Gastrocnemius medialis (tissue), 4 donors: ENCODE measurements at places on chromosomes 2 and 18.
A peak's percentile ranks its signal among the peaks of the same experiment; 100 is the strongest.

DNA sequence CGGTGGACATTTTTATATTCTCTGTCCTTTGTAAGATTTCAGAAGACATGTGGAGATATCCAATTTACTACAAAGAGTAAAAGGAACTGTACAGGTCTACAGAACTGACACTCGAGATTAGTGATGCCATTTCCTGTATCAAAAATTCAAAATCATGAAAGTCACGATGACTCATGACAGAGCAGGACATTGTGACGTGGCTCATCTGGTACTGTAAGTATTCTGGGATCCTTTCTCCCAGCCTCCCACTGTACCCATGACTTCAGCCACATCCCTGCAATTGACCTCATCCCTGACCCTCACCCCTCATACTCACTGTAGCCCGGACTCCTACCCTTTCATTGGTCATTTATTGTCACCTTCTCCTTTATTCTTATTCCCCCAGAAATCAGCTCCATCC is 736.5 kb downstream of the EPHA4 start:
- no peak for DNase-seq

DNA sequence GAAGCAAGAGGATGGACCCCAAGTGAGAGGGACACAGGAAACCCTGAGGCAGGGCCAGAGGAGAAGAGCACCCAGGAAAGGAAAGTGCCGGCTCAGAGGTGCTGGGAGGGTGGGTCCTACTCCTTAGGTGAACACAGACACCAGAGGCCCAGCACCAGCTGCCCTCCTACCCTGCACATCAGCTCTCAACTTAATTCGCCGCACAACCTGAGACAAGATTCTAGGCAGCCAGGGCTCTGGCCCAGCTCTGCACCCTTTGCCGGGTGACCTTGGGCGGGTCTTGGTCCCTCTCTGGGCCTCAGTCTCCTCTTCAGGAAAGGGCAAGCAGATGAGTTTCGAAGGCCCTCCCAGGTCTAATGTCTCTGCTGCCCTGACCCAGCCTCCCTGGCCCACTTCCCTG is 28.1 kb downstream of the ZFP36L2 start:
- no peak for DNase-seq

DNA sequence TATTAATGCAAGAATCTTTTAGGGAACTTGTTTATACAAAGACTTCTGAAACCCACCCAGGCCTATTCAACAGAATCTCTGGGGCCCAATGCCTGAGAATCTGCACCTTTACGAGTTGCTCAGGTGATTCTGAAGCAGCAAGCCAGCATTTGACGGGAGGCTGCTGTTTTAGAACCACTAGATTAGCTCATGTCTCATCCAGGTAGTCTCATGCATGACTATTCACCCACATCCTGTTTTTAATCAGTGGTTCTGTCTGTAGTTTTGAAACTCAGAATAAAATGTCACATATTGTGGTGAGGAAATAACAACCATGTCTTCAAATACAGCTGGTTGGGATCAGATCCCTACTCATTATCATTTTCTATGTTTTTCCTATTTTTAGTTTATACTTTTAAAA is 39.5 kb downstream of the CYTIP start:
- DNase-seq = no peak

- no peak for DNase-seq
These were observed 27.9 kb downstream of the RMND5A start for GRCh38 chr2:86747711-86748639.

DNA sequence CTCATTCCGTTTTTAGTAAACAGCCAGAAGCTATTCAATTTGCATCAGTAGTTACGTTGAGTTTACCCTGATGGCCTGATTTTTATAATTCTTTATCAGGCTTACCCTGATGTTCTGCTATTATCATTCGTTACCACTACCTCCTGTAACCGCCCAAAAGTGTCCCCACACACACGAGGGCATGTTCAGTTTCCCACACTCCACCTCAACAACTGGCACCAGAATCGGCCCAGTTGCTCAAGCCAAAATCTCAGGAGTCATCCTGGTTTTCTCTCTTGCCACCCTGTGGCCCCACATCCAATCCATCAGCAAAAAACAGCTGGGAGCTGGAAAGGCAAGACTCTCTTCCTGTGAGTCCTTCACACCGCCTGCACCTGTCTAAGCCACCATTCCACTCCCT is 102.9 kb upstream of the RAB6C start:
- DNase-seq = no peak

GRCh38 chr18:3401669-3402620 is 48.0 kb upstream of the TGIF1 start:
- no peak for DNase-seq

DNA sequence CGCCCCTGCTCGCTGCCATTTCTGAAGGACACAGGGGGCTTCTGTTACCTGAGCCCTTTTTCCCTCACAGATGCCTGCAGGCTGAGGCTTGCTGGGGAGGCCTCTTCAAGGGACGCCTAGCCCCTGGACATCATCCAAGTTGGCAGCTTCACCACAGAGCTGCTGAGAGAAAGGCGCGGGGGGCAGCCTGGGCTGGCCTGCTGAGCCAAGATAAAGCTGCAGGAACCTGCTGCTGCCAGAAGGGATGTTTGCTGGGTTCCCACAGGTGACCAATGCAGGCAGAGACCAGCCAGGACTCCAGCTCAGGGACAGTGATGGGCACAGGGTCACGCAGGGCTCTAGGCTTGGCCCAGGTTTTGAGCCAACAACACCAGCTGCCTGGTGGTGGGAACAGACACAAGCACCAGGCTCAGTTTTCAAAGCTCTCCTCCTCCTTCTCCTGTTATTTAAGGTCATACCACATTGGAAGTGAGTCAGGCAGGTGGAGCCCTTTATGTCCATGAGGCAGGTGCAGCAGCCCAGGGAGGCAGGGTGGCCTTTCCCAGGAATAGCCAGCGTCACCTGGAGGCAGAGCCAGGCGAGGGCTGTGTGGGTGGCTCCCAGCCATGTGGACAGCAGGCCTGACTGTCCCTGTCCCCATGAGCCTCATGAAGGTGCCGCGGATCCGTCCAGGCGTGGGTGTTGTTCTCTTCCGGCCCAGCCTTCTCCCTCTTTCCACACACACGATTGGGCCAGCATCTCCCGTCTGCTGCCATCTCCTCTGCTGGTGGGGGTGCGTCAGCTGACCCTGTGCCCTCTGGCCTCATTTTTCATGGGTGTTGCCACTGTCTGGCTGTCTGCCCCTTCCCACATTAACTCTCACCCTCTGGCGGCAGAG is 515.5 kb upstream of the MYT1L start:
- peak; percentile 86 for DNase-seq

DNA sequence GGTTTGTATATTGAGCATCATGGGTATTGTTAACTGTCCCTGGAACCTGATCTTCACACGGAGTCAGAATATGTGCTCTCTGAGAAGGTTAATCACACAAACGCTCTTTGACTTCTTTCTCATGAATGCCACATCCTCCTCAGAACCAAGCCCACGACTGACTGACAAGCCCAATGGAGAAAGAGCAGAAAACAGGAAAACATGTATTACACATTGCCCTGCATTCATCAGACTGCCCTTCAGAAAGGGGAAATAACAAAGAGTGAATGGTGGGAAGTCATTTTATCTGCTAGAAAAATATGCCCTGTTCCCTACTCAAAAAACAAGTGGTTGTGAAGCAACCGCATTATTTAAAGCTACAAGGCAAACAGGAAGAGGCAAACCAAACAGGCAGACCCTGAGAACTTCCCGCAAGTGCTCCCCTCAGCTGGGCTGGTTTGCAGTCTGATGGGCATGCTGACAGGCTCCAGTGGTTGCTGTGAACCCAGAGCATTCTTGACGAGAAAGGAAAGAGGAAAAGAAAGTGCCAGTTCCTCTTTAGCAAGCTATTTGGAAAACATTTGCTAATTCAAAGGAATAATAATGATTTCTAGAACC is 172.9 kb upstream of the SETBP1 start:
- DNase-seq = peak; percentile 2

- peak; percentile 11 for DNase-seq
These were observed 142.9 kb downstream of the TNS1 start for GRCh38 chr2:217859926-217860325.

DNA sequence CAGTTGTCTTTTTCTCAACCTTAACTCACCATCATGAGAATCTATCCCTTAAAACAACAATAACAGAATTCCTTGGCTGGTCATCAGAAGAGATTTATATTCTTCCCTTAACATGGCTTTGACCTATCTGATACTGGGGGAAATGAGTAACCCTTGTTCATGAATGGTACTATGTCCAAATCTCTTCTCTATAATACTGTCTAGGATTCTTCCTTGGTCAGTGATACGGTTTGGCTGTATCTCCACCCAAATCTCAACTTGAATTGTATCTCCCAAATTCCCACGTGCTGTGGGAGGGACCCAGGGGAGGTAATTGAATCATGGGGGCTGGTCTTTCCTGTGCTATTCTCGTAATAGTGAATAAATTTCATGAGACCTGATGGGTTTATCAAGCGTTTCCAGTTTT is 282.0 kb upstream of the SIX2 start:
- DNase-seq = no peak

GRCh38 chr2:145028101-145028920 is 508.4 kb upstream of the ZEB2 start:
- no peak for DNase-seq

GRCh38 chr2:216348756-216349308 is 23.5 kb downstream of the MARCHF4 start:
- no peak for DNase-seq

DNA sequence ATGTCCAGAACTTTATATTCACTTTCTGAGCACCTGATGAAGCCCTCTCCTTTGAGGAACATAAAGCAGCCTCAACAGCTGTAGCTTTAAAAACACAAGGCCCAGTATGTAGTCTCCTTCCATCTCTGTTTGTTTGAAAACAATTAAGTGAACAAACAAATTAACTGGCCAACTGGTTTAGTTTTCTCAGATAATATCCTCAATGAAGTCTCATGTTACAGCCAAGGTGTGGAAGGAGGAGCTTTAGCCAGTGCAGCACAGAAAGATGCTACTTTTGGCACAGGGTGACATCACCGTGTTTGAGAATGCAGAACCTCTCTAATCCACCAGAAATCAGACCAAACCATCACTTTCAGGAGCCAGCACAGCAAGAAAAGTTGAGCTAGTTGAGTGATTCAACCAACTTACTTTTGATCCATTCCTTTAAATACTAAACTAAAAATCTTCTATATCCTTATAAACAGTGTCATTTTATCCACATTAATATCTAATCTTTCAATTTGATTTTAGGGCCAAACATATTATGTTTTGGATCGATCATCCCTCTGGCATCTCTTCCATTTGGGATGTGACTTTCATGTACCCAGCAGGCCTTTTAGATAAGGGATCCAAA is 488.7 kb downstream of the ARHGAP15 start:
- no peak for DNase-seq

DNA sequence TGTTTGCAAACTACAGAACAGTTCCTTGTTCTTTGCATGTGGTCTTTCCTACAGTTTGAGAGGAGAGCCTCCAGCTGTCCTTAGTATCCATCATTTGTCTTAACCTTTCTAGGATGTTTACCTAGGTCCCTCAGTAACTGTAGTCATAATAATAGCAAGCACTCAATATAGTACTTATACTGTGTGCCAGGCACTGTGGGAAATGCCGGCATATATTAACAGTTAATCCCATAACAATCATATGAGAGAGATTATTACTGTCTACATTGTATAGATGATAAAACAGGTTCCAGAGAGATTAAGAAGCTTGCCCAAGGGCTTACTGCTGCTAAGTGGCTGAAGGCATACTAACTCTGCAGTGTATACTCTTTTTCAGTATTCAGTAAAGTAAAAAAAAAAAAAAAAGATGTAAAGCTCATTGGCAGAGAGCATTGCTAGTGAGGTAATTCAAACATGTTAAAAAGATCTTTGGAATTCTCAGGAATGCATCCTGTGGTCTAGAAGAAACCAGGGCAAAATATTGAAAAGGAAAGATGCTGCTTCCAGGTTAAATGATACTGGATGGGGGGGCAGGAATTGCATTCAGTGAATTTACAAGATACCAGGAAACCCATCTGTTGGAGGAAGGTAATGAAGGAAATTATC is 72.3 kb downstream of the SPTBN1 start:
- no peak for DNase-seq

DNA sequence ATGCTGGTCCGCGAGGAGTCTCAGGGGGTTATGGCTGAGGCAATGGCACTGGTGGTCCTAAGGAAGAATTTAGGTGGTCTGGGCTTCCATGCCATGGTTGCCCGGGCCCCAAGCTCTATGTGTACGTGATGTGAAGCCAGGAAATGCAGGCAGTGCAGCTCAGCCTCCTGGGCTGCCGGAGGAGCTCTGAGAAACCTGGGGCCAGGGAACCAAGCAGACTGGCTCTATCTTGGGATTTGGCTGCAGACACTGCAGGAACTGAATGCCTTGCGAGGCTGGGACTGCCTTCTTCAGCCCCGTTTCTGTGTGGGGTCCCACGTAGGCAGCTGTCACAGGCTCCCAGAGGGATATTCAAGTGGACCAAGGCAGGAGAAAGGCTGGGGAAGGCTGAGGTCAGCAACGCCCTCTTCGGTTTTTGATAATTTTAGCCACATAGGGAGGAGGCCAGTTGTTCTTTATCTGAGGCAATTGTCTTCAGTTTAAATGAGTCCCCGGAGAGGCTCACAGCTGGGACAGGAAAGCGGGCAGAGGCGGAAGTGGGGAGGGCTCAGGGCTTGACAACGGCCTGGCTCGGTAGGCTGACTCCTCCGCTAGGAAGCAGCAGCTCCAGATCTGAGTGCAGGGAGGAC is 77.7 kb downstream of the RHOB start:
- no peak for DNase-seq

DNA sequence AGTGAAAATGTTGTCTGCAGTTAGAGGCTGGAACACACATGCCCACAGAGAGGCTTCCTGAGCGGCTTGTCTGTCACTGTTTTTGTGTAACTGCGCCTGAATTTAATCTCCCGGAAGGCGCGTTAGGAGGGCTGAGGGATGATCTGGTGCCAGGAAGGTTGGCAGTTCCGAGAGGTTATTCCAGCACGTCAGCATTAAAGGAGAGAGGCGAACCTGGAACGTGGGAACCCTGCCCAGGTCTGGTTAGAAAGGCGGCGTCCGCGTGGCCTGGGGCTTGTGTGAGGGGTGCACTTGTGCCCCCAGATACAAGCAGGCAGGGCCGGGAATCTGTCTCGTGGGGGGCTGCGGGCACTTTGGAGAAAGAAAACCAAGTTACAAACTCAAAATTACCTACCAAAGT is 75.3 kb downstream of the NFATC1 start:
- no peak for DNase-seq

GRCh38 chr2:84493514-84493913 is 22.8 kb upstream of the DNAH6 start:
- no peak for DNase-seq

- no peak for DNase-seq
These were observed 416.0 kb upstream of the CNTNAP5 start for GRCh38 chr2:123609077-123609476.
